ENCODE measurements at places on chromosomes 13 and 19. TPM values are rescaled to one million over a fixed set of nuclear protein-coding genes. Genes with fewer than 3 reads are reported as not detected.

- peaks cover 6% of the 10 kb centered on the region for H3K4me1 ChIP-seq
- H3K36me3 ChIP-seq = no peaks in the 10 kb centered on the region
- DNase-seq = no peak
- peaks cover 13% of the 10 kb centered on the region for H3K27me3 ChIP-seq
- H3K27ac ChIP-seq = no peak overlapping the region
Observed at GRCh38 chr19:405121-405965, 3.6 kb downstream of the C2CD4C start.

DNA sequence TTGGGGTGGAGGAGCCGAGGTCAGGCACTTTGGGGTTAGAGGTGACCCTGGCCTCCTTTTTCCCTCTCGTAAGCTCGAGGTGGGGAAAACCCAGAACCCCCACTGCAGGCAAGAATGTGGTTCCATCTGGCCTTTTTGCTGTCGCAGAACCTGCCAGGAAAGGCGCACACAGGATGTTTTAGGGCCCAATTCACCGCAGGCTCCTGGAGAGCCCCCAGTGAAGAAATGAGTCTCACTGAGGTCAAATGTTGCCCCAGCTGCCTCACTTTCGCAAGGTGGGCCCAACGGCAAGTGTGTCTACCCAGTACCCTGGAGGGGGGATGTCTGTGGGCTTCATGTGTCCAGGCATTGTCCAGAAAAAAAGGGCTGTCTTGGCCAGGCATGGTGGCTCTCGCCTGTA, 61.8 kb downstream of the PEX11G start:
- no peaks in the 10 kb centered on the region for H3K27me3 ChIP-seq
- peaks cover 5% of the 10 kb centered on the region for H3K4me1 ChIP-seq
- DNase-seq = no peak
- H3K4me3 ChIP-seq = no peak overlapping the region
- H3K36me3 ChIP-seq = peaks cover 3% of the 10 kb centered on the region

- H3K27me3 ChIP-seq = peaks cover 3% of the 10 kb centered on the region
- H3K4me1 ChIP-seq = no peaks in the 10 kb centered on the region
- no peaks in the 10 kb centered on the region for H3K36me3 ChIP-seq
Observed at GRCh38 chr13:113091891-113092775, 13.5 kb upstream of the F7 start.

The KCNJ14 gene
- 0.90 TPM for total RNA-seq

The RAB20 gene
- 7.8 TPM for total RNA-seq

Measured in chondrocyte (in vitro differentiated cells).